ENCODE measurements at places on chromosomes 6 and 20. TPM values are rescaled to one million over a fixed set of nuclear protein-coding genes. Genes with fewer than 3 reads are reported as not detected.

Gene PI16
- total RNA-seq, result 64.3 TPM

Gene CAP2
- 55.1 TPM for total RNA-seq

Gene CD24
- total RNA-seq, result 3.1 TPM

Gene IMPG1
- total RNA-seq, result not detected

Gene RNF39
- not detected for total RNA-seq

DNA sequence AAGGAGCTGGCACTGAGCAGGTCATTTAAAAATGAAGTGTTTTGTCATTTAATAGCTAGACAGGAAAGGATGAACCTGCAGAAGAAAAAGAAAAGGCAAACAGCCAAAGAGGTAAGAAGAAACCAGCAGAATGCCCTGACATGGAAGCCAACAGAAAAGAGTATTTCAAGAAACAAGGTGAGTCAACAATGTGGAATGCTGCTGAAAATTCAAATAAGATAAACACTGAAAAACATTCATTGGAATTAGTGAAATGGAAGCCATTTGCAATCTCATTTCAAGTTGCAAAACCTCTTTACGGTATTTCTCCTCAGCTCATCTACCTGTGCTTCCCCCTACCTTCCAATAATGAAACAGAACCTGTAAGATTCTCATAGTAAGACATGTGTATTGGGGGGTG lies 59.6 kb downstream of the RWDD2A start:
- no peak for DNase-seq

DNA sequence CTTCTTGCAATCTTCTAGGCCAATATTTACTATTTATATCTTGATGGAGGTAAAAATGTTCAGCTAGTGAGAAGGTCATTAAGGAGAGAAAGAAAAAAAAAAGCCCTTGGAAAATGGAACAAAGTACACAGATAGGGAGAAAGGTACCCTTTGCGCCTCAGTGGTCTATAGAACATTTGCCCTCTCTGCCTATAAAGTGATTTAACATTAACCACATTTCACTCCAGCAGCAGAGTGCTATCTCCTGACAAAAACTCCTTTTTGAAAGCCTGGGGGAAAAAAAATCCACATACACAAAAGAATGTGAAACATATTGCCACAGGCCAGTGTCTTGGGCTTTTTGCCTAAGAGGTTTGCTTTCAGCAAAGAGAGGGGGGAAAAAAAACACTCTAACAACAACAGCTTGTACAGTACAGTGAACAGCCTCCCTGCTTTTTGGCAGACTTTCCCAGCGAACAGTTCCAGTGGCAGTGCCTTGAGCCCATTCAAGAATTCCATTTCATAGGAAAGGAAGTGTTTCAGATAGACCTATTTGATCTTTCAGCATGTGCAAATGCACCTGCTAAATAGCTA lies 695 bp downstream of the ARHGAP18 start:
- DNase-seq, result no peak

DNA sequence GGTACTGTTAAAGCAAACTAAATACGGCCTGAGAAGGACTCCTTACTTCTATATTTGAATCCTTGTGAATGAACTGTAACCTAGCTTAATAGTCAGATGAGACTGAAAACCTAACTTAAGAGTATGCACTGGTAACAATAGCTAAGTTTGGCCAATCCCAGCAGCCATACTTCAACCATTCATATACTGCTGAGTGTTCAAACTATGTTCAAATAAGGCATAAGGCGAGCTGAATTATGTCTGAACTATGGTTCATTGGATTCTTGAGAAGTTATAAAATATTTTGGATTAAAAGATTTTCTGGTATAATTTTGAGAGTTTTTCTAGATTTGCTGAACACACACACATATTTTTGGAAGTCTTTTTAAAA lies 2.2 kb downstream of the SMPDL3A start:
- no peak for DNase-seq

DNA sequence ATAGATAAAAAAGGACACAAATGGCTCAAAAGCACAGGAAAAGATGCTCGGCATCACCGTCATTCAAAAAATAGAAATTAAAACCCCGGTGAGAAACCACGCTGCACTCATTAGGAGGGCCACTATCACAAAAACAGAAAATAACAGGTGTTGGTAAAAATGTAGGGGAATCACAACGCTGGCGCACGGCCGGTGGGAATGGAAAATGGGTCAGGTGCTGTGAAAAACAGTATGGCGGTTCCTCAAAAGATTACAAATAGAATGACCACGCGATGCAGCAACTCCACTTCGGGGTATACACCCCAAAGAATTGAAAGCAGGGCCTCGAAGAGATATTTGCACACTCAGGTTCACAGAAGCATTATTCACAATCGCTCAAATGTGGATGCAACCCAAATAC lies 28.3 kb downstream of the NPEPL1 start:
- peak; percentile 86 for DNase-seq

GRCh38 chr6:125821825-125822281 lies 31.1 kb downstream of the NCOA7 start:
- no peak for DNase-seq

GRCh38 chr6:163147994-163148393 lies 266.5 kb upstream of the QKI start:
- DNase-seq, result no peak

DNA sequence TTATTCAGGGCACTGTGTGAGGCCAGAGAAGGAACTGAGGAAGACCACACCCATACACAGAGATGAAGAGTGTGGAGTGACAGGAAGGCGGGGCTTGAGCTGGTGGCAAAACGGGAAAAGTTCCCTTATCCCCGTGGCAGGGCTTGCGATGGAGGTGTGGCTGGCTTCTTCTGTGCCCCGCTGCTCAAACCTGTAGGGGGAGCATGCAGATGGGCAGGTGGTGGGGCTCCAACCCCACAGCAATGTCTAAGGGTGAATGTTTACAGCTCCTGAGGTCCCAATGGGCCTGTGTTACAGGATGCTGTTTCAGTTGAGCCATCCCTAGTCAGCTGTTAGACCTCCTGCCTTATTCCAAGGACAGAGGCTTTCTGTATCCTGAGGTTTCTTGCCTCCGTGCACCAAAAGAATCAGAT lies 105.9 kb downstream of the LY86 start:
- no peak for DNase-seq

- DNase-seq, result no peak
Measured at GRCh38 chr6:12576389-12576788, 140.2 kb upstream of the PHACTR1 start.

DNA sequence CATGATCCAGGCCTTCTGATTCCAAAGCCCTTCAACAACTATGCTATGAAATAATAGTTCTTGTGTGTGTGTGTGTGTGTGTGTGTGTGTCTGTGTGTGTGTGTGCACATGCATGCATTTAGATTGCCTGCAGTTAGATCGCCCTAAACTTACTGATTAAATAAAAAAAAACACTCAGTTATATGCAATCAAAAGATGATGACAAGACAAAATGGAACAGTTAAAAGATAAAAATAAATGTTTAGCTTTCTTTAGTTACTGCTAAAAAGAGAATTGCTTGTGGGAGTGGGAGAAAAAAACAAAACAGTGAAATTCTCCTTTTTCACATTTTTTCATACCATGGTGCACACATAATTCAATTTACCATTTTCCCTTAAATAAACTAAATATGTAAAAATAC lies 29.4 kb downstream of the MARCKS start:
- DNase-seq, result no peak

GRCh38 chr20:36303020-36303595 lies 3.0 kb upstream of the DLGAP4 start:
- DNase-seq, result no peak

- DNase-seq, result no peak
Measured at GRCh38 chr6:160249671-160250070, 8.9 kb downstream of the SLC22A2 start.

DNA sequence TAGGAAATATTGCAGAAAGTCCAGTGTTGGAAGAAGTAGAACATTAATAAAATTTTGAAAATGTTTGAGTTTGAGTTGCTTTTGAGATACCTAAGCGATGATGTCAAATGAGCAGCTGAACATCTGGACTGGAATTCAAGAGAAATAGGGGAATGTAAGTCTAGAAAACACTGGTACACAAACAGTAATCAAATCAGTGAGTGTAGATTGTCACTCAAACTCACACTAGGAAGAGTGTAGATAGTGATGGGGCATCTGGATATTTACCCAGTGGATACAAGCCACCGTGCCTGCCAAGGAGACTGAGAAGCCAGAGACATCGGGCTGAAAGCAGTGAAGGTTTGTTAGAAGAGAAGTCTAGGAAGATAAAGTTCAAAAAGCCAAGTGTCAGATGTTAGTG lies 2.2 kb downstream of the HMGCLL1 start:
- DNase-seq, result no peak

DNA sequence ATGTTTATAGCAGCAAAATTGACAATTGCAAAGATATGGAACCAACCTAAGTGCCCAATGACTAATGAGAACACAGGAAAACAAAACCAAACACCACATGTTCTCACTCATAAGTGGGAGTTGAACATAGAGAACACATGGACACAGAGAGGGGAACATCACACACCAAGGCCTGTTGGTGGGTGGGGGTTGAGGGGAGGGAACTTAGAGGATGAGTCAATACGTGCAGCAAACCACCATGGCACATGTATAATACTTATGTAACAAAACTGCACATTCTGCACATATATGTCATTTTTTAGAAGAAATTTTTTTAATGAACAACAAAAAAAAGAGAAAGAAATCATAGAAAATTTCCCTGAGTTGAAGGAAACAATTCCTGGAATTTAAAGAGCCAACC lies 3.9 kb downstream of the EPM2A start:
- no peak for DNase-seq

- no peak for DNase-seq
Measured at GRCh38 chr6:105978974-105979373, 107.2 kb upstream of the PRDM1 start.

- no peak for DNase-seq
Measured at GRCh38 chr6:108463784-108464183, 96.9 kb upstream of the FOXO3 start.

GRCh38 chr6:64062960-64063683 lies 427.5 kb downstream of the PHF3 start:
- no peak for DNase-seq

- DNase-seq, result no peak
Measured at GRCh38 chr6:56255349-56255748, 8.0 kb upstream of the COL21A1 start.

GRCh38 chr6:154638369-154638768 lies 94.8 kb upstream of the SCAF8 start:
- DNase-seq, result no peak

All from esophagus muscularis mucosa (tissue), 4 donors.